Ureter (tissue), 1 donor: ENCODE measurements at places on chromosomes 16 and 17. TPM values are rescaled to one million over a fixed set of nuclear protein-coding genes. Genes with fewer than 3 reads are reported as not detected.

DNA sequence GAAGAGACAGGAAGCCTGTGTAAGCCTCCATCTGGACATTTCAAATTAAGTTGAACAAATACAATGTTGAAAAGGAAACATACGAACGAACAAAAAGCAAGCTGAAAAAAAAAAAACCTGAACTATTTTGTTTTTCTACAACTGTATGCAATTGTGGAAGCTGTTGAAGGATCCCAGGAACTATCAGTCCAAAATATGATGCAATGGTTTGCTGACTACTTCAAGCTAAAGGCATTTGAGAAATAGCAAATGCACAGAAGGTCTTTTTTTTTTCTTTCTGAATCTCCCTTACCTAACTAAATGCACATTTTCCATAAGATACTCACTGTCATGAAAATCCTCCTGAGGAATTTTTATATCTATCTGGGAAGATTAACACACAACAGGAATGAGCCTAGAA lies 40.2 kb downstream of the MAF start:
- no peak for DNase-seq

DNA sequence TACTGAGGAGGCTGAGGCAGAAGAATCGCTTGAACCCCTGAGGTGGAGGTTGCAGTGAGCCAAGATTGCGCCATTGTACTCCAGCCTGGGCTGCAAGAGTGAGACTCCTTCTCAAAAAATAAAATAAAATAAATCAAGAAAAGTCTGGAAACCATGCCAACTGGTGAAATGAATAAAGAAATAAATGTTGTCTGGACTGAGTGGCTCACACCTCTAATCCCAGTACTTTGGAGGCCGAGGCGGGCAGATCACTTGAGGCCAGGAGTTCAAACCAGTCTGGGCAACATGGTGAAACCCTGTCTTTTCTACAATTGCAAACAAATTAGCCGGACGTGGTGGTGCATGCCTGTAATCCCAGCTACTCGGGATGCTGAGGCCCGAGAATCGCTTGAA lies 744 bp upstream of the LRRC37A3 start:
- no peak for DNase-seq

GRCh38 chr16:9755081-9755480 lies 427.1 kb downstream of the GRIN2A start:
- no peak for DNase-seq

DNA sequence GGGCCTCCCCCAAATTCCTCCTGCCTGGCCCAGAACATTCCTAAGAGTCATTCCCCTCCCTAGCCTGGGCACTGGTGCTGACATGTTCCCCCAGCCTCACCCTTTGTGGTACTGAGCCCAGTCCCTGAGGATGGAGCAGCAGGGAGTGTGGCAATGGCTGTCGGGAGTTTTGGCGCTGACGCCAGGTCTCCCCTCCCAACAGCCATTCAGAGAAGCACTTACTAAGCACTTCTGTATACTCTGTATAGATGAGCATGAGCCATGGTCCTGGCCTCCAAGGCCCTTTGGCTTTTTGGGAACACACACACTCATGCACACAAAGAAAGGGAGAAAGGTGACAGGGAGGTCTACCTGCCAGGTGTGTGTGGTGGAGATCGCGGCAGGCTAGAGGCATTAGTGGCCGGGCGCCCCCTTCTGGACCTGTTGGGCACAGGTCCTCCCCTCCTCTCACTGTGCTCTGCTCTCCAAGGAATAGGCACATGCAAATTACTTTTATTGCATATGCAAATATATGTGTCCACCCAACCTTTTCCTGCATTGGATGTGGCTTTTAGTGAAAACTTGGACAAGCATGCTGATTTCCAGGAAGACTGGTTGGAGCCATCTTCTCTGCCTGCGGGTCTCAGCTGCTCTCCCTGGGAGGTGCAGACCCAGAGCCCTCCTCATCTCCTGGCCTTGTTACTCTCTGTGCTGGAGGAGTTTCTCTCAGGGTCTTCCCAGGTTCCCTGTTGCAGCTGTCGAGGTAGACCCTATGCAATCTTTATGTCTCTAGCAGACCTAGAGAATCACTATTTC lies 17.4 kb upstream of the C17orf107 start:
- DNase-seq: no peak

- DNase-seq: no peak
Observed at GRCh38 chr17:80970044-80970761, 21.4 kb upstream of the CHMP6 start.

DNA sequence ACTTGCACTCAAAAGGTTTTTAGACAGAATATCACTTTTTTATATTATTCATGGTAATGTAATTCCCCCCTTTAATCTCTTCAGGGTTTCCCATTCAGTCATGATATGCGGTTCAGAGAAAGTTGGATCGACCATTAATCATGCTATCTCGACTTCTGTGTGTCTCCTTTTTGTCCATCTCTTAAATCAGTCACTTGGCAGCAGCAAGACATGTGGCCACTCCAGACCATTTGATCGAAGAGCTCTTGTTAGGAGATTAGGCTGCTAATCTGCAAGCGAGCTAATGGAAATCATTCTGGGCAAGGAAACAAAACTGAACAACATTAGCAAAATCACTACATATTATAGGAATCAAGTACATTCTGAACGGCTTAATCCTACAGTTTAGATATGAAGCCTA lies 449.9 kb downstream of the WWOX start:
- DNase-seq: no peak

CDT1 gene
- 2.1 TPM for total RNA-seq

DNA sequence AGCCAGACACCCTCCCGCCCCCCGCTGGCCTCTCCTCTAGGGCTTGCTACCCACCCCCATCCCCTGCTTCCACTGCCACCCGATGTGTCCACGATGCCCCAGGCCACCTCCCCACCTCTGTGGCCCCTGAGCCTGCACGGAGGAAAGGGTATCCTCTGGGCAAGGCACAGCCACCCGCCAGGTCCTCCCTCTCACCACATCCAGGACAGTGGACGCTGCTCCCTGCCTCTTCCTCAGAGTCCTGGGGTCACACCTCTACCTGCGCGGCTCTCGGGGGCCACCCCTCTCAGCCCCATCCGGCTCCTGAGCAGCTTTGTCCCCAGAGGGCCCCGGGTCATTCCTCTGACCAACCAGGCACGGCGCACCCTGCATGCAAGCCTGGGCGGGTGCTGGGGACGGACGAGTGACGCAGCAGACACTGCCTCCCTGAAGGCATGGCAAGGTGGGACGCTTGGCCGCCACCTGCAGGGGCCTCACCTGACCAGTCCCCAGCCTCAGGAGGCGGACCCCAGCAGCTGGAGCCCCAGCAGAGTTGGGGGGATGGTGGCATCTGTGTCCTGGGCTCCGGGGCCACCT lies 24.8 kb downstream of the FLYWCH1 start:
- no peak for DNase-seq

- no peak for DNase-seq
Observed at GRCh38 chr16:23893986-23894385, 58.2 kb downstream of the PRKCB start.

DNA sequence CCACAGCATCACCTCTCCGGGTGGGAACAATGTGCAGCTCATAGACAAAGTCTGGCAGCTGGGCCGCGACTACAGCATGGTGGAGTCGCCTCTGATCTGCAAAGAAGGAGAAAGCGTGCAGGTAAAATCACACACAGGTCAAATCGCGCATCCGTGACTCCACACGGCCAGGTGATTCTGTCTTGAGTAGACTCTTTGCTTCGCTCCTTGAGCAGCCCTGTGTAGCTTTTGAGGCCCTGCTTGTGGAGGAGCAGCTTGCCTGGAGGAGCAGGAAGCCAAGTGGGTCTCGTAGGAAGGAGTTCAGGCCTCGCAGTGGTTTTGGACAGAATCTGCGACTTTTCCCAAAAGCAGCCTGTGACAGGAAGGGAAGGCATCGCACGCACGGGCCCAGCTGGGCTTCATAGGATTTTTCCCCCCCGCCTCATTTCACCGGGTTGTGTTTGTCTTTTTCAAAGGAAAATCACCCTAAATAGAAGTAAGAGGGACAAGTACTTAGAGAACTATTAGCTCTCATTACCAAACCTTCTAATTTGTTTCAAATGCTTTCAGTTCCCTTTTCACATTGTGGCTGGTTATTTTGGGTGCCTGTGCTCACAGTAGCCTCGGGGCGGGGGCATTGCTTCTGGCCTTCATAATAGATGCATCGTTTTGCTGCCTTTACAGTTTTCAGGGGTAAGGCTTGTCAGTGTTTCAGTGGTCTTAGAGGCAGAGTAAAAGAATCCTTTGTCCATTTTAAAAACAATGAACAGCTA lies 71.5 kb downstream of the SEC14L1 start:
- DNase-seq: no peak

DNA sequence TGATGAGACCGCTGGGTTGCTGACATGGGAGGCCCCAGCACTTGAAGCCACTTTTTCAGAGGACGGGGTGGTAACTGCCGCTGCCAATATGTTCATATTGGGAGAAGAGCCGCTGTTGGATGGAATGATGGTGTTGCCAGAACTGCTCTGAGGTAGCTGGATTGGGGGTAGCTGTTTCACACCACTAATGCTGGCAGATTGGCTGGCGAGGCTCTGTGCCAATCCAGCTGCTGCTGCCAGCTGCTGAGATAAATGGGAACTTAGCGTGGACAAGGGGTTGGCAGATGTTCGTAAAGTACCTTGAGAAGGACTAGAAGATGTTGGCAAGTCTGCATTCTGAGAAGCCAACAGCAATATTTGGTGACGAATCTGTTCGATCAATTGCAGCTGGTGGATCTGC lies 10.0 kb downstream of the SALL1 start:
- DNase-seq: no peak

- DNase-seq: peak; percentile 50
Observed at GRCh38 chr16:79542237-79542774, 58.2 kb downstream of the MAF start.

GRCh38 chr17:73548620-73549311 lies 95.5 kb downstream of the SDK2 start:
- no peak for DNase-seq

GRCh38 chr16:5738586-5738985 lies 641.0 kb upstream of the EEF2KMT start:
- no peak for DNase-seq

DNA sequence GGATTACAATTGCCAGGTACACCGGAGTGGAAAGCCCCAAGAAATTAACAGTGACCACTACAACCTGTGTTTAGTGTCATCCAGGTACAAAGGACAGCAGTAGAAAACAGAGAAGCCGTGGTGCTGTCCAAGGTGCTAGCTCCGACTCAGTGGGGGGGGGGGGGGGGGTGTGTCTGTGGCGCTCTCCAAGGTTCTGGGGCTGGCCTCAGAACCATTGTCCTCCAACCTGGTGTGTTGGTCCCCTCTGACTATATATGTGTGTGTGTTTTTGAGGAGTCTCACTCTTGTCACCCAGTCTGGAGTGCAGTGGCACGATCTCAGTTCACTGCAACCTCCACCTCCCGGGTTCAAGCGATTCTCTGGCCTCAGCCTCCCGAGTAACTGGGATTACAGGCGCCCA lies 5.8 kb upstream of the ZNF23 start:
- DNase-seq: no peak

GRCh38 chr17:58161566-58161965 lies 5.2 kb upstream of the OR4D2 start:
- no peak for DNase-seq

IL4R gene
- 135 TPM for total RNA-seq

CNTD1 gene
- 0.75 TPM for total RNA-seq

SEPTIN12 gene
- total RNA-seq: not detected

- DNase-seq: no peak
Observed at GRCh38 chr17:43224146-43224705, 4.2 kb downstream of the CCDC200 start.

CMTM2 gene
- total RNA-seq: not detected

DNA sequence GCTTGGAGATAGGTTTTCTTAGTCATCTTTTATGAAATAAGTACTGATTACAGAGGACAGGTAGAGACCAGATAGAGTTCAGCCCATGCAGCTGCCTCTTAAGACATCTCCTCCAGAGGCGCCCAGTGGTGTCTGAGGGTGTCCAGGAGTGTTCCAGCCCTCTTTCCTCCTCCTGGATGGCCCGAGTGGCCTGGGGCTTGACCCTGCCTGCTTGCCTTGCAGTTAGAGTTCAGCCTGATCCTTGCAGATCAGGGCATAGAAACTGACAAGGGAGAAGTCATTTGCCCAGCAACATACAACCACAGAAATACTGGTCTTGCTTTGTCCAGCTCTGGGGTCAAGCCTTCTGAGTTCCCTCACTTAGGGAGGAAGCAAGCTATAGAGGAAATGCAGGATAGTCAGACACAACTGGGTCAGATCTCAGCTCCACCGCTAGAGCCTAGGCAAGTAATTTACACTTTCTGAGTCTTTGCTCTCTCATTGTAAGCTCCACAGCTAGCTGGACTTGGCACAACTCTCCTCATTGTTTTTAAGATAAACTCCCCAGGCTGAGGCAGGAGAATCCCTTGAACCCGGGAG lies 3.6 kb upstream of the CCL1 start:
- no peak for DNase-seq

AIPL1 gene
- not detected for total RNA-seq

TMEM98 gene
- 41.9 TPM for total RNA-seq

NDUFAF8 gene
- 52.9 TPM for total RNA-seq

DNA sequence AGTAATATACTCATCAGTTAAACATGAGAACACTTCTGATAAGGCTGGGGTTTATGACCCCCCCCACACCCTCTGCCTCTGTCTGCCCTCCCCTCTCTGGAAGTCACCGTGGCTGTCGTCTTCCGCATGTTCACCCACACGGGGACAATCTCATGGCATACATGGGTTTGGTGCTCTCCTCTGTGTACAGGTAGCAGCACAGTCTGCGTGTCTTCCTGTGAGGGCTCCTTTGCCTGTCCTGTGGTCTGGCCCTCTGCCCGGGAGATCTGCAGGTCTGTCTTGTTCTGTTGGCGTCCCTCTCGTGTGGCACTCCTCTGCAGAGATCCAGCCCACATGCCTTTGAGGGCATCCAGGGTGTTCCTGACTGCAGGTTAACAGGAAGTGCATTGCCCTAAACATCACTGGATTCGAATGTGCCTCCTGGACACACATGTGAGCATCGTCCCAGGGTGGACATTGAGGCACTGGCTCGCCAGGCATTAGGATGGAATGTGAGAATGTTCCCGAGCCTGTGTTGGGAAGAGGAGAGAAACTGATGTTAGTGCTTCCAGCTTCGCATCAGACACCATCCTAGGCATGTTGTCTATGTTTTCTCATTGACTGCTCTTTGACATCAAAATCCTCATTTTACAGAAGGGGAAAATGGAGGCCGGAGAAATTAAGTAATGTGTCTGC lies 54.5 kb downstream of the NKD1 start:
- DNase-seq: peak; percentile 65

GRCh38 chr17:31061678-31062077 lies 33.1 kb upstream of the NF1 start:
- no peak for DNase-seq

DNA sequence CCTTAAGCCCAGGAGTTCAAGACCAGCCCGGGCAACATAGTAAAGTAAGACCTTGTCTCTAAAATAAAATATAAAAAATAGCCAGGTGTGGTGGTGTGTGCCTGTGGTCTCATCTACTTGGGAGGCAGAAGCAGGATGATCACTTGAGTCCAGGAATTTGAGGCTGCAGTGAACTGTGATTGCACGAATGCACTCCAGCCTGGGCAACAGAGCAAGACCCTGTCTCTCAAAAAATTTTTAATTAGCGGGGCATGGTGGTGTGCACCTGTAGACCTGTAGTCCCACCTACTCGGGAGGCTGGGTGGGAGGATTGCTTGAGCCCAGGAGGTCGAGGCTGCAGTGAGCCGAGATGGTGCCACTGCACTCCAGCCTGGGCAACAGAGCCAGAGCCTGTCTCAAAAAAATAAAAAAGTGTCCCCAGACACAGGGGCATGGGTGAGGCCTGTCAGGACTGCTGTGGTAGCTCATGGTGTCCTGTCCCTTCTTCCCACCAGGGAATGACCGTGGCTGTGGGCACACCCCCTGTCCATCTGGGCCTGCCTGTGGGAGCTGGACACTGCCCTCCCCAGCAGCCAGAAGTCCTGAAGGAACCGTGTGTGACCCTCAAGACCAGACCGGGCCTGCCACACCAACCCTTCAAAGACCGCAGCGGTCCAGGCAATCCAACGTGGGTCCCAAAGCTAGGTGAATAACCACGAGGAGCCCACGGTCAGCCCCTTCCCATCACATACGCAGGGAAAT lies 30.8 kb upstream of the GAA start:
- no peak for DNase-seq
